ENCODE measurements at places on chromosomes 12 and 14.

- DNase-seq: peak; percentile 22
These were observed 21.4 kb downstream of the ABCB9 start for GRCh38 chr12:122944605-122945592.

DNA sequence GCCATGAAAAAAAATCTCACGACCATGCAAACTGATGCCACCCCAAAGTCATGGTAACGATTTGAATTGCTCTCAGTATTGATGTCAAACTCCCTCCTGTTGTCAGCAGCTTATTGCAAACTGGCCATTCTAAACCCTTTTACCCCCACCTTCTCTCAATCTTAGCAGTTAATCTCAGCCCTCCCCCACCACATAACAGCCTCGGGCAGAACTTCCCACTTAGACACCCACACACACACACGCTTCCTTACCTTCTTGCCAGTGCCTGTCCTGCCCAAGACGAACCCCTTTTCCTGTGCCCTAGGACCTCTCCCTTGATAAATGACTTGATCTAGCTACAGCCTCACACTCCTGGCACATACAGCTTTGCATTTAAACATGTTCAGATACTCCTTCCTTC is 56.6 kb downstream of the GPATCH2L start:
- no peak for DNase-seq

- no peak for DNase-seq
These were observed 72.1 kb upstream of the C14orf180 start for GRCh38 chr14:104507443-104507842.

DNA sequence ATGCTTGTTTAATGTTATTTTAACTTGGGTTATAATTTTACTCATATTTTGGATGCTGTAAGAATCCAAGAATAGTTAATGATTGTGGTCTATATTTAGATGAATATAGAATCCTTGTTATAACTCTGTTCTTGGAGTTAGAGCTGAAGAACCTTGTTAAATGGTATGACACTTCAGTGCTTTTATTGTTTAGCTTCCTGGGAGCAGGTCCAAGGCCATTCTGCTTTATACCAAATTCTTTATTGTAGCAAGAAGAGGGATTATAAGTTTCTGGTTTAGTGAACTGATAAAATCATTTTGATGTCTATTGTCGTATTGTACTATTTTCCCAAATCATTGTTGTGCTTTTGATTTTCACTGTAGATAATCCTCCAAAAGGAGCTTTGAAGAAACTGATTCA is 69.4 kb downstream of the MIA2 start:
- DNase-seq: no peak

- peak; percentile 57 for DNase-seq
These were observed 39.2 kb upstream of the PLXNC1 start for GRCh38 chr12:94109160-94109559.
